ENCODE measurements at places on chromosomes 2 and 18. TPM values are rescaled to one million over a fixed set of nuclear protein-coding genes. Genes with fewer than 3 reads are reported as not detected.

DNA sequence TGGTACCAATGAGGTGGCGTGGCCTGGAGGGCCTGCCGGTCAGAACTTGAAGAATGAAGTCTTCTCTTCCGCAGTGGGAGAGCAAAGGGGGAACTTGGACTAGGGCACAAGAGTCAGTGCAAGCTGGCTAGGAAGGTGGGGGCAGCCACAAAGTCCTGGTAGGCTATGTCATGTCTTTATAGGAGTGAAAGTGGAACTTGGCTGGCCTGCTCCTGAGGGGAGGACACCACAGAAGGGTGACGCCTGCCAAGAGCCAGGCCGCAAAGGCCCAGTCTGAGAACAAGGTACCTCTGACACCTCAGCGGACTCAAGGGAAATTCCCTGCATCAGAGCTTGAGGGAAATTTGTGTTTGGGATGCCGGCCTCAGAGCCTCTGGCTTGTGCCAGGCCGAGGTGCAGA lies 32.2 kb upstream of the MAP3K20 start:
- no peak for DNase-seq

DNA sequence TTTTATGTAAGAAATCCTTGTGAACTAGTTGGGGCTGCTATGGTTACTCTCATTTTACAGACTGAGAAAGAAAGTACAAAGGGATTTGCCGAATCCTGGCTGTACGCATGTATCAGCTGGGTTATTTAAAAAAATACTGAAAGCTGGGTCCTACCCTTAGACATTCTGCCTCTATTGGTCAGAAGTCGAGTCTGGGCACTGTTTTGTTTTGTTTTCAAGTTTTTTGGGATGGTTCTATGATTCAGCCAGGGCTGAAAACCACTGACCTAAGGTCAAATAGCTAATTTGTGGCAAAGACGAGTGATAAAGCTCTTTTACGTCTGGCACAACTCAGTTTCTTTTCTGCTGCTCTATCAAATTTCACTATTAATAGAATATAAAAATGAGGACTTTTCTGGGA lies 5.9 kb upstream of the SLC8A1 start:
- no peak for DNase-seq

- DNase-seq: no peak
These were observed 10.7 kb upstream of the STAM2 start for GRCh38 chr2:152186262-152186661.

DNA sequence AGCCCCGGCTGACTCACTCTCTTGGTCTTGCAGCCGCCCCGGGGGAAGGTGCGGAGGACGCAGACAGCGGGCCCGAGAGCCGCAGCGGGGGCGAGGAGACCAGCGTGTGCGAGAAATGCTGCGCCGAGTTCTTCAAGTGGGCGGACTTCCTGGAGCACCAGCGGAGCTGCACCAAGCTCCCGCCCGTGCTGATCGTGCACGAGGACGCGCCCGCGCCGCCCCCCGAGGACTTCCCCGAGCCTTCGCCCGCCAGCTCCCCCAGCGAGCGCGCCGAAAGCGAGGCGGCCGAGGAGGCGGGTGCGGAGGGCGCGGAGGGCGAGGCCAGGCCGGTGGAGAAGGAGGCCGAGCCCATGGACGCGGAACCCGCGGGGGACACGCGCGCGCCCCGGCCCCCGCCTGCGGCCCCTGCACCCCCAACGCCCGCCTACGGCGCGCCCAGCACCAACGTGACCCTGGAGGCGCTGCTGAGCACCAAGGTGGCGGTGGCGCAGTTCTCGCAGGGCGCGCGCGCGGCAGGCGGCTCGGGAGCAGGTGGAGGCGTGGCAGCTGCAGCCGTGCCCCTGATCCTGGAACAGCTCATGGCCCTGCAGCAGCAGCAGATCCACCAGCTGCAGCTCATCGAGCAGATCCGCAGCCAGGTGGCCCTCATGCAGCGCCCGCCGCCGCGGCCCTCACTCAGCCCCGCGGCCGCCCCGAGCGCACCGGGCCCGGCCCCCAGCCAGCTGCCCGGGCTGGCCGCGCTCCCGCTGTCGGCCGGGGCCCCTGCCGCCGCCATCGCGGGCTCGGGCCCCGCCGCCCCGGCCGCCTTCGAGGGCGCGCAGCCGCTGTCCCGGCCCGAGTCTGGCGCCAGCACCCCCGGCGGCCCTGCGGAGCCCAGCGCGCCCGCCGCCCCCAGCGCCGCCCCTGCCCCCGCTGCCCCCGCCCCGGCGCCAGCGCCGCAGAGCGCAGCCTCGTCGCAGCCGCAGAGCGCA lies 12.7 kb downstream of the SALL3 start:
- no peak for DNase-seq

DNA sequence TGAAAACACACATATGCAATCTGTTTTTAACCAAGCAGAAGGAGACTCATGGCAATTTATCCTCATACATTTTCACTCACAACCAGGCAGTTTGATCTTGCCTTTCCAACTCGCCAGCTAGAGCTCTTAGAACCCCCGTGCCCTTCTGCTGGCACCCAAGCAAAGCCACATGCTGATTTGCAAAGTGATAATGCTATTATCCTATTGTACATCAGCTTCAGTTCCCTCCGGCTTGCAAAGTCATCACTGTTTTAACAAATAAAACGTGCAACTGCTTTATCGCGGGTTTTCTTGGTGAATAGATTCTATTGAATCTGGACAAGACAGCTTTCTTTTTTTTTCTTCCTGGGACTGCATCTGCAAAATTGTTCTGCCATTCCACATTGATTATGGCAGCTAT lies 314.6 kb downstream of the LNPK start:
- no peak for DNase-seq

DNA sequence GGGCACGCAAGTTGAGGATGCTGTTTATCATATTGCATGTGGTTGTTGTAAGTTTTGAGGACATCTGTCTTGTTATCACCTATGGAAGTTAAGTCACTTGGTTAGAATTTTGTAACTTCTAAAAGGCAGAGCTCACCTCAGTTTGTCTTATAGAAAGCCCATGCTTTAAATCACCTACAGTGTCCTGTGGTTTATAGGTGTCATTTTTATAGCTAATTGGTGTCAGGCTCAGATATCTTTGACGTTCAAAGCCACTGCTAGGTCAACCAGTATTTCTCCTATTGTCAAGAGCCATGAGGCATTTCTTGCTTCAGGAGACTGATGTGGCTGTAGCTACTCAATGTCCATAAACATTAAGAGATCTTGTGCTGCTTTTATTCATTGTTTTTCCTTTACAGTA lies 16.8 kb downstream of the ZNF532 start:
- no peak for DNase-seq

GRCh38 chr18:6719910-6720683 lies 9.4 kb upstream of the ARHGAP28 start:
- DNase-seq: no peak

DNA sequence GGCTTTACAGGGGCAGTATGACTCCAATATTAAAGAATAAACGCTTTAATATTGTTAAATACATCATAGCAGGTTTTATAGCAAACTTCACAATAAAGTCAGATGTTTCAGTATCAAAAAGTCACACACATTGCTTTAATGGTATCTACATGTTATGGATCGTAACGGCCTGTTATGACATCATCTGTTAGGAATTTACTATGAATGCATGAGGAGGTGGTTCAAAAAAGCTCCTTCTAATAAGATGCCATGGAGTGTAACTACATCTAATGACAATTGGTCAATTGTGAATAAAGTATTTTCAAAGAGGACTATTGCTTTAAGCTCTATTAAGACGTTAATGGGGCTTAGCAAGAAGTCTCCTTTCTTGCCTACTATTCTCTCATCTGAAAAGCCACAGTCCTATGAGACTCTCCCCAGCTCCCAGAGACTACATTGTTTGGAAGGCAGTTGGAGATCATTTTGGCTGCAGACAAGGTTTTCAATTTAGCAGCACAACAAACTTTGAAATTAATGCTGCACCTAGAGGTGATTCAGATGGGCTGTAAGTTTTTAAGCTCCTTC lies 300.7 kb upstream of the MEIS1 start:
- peak; percentile 52 for DNase-seq

DNA sequence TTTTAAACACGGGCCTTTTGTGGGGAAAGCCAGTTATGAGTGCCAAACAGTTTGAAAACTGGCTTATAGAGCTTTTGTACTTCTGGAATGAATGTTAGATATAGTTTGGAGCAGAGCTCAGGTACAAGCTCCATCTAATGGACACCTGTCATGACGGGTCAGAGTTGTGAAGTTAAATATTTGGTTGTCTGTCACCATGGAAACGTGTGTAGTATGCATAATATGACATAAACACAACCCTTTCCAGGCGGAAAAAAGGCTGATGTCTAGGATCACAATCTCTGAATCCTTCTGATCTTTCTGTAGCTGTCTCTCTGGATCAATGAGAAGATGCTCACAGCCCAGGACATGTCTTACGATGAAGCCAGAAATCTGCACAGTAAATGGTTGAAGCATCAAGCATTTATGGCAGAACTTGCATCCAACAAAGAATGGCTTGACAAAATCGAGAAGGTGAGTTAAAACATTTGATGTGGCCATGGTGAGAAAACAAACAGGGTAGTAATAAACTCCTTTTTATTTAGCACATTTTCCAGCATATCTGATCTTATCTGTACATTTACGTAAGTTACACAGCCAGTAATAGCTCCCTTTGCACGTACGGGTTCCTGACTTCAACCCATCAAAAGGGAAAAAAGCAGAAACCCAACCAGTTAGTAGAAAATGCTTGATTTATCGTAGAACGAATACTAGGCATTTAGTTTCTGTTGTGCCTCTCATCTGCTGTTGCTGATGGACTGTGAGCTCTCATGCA lies 80.6 kb upstream of the EML6 start:
- no peak for DNase-seq

- no peak for DNase-seq
These were observed 2.9 kb upstream of the DGKD start for GRCh38 chr2:233351423-233351822.

- DNase-seq: no peak
These were observed 195.7 kb downstream of the LPIN1 start for GRCh38 chr2:11942178-11942569.

DNA sequence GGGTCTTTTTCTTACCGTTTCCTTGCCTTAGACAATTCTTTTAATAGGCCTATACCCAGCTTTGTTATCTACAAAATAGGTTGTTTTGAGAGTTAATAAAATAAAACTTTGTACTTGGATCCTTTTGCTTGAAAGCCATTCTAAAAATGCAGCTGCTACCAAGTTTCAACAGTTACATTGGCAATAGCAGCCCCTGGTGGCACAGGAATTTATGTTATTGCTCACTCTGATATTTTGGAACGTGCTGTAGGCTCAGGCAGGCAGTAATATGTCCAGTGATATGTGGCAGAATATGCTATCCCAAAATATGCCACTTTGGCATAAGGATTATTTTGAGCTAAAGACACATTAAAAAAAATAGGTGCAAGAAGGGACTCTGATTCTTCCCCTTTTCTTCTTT lies 6.7 kb upstream of the COMMD1 start:
- DNase-seq: no peak

DNA sequence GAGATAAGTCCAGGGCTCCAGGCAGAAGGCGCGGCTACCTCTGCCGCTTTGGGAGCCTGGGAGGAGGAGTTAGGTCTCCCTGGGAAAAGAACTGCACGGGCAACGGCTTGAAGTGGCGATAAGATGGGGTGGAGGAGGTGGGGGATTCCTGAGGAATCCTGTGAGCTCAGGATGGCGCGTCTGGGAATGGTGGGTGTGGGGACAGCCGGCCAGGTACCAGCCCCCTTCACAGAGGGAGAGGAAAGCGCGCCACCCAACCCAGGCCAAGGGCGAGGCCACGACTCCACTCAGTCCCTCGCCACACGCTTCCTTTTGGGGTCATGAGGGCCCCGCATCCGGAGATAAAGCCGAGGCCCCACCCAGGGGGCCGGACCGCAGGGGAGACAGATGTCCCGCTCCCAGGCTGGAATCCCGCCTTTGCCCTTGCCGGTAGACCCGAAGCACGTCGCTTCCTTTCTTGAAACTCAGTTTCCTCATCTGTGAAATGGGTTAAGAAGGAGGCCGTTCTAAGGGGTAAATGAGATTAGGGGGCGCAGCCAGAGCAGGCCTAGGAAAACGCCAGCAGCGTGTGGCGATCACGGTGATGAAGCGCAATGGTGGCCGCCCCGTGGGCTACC lies 1.7 kb upstream of the CTDSP1 start:
- DNase-seq: peak; percentile 78

RGPD4 gene
- 0.04 TPM for total RNA-seq

GPR55 gene
- not detected for total RNA-seq

CRYGD gene
- total RNA-seq: not detected

HOXD8 gene
- 13.9 TPM for total RNA-seq

CASP10 gene
- total RNA-seq: 6.7 TPM

LHCGR gene
- 0.44 TPM for total RNA-seq

SYT4 gene
- total RNA-seq: 0.13 TPM

POMC gene
- total RNA-seq: 3.5 TPM

SLC9A4 gene
- 0.04 TPM for total RNA-seq

REG1B gene
- total RNA-seq: not detected

PTPRN gene
- total RNA-seq: 0.09 TPM
